Foreskin keratinocyte (primary cell): ENCODE measurements at places on chromosomes 2 and 18. TPM values are rescaled to one million over a fixed set of nuclear protein-coding genes. Genes with fewer than 3 reads are reported as not detected.

Gene VWC2L
- not detected in 2 replicates for polyA plus RNA-seq

Gene CNTNAP5
- polyA plus RNA-seq = not detected in 2 replicates

Gene SCYGR4
- polyA plus RNA-seq = not detected in 2 replicates

Gene SIX3
- not detected in 2 replicates for polyA plus RNA-seq

Gene TLX2
- 0.04 TPM in 1 of 2 replicates, not detected in the other for polyA plus RNA-seq

Gene RBBP8
- polyA plus RNA-seq = 40.5 and 49.8 TPM in 2 replicates

Gene C18orf54
- 2.9 and 4.3 TPM in 2 replicates for polyA plus RNA-seq

Gene ABCB11
- not detected in 2 replicates for polyA plus RNA-seq

Gene ABCG5
- polyA plus RNA-seq = not detected in 2 replicates

Gene VPS54
- polyA plus RNA-seq = 10.8 and 15.0 TPM in 2 replicates

Gene NUP35
- 15.7 and 22.5 TPM in 2 replicates for polyA plus RNA-seq

Gene MRO
- polyA plus RNA-seq = not detected in 2 replicates

Gene SCN3A
- polyA plus RNA-seq = not detected in 2 replicates
